ENCODE measurements at places on chromosomes 12 and 14.

GRCh38 chr14:77503138-77503537 is 4.5 kb upstream of the ISM2 start:
- peaks cover 5% of the 10 kb centered on the region for H3K4me1 ChIP-seq
- peaks cover 4% of the 10 kb centered on the region for H3K36me3 ChIP-seq
- no peak overlapping the region for H3K4me3 ChIP-seq
- no peak for DNase-seq
- H3K27ac ChIP-seq = no peak overlapping the region

GRCh38 chr14:101373690-101374295 is 187.5 kb upstream of the DIO3 start:
- no peak for DNase-seq
- H3K36me3 ChIP-seq = no peaks in the 10 kb centered on the region
- H3K4me1 ChIP-seq = no peaks in the 10 kb centered on the region
- H3K27ac ChIP-seq = no peak overlapping the region
- H3K4me3 ChIP-seq = no peak overlapping the region
- H3K27me3 ChIP-seq = no peaks in the 10 kb centered on the region

DNA sequence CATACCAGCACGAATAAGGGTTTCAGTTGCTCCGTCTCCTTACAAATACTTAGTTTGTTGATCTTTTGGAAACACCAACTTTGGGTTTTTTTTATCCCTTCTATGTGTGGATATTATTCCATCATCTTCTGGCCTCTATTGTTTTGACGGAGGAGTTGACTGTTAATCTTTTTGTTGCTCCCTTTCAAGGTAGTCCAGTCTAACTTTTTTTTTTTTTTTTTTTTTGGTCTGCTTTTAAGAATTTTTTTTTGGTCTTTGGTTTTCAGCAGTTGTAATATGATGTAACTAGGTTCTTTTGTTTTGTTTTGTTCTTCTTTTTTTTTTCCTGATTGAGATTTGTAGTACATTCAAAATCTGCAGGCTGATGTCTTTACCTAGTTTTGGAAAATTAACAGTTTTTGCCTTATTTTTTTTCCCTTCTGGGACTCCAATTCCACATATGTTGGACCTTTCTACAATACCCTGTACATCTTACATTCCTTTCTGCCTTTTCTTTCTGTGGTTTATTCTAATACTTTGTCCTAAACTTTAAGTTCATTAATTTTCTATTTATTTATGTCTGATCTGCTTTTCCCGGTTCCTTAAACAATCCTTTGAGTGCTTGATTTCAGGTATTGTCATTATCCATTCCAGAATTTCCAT is 54.9 kb downstream of the DNAH10 start:
- DNase-seq = no peak
- H3K4me1 ChIP-seq = no peaks in the 10 kb centered on the region
- no peak overlapping the region for H3K27ac ChIP-seq
- H3K36me3 ChIP-seq = no peaks in the 10 kb centered on the region

- no peak overlapping the region for H3K4me3 ChIP-seq
- H3K27me3 ChIP-seq = no peaks in the 10 kb centered on the region
- peaks cover 8% of the 10 kb centered on the region for H3K4me1 ChIP-seq
- H3K36me3 ChIP-seq = no peaks in the 10 kb centered on the region
- H3K27ac ChIP-seq = peak overlapping the region; percentile 3
Observed at GRCh38 chr14:101834800-101835547, 73.5 kb downstream of the PPP2R5C start.

DNA sequence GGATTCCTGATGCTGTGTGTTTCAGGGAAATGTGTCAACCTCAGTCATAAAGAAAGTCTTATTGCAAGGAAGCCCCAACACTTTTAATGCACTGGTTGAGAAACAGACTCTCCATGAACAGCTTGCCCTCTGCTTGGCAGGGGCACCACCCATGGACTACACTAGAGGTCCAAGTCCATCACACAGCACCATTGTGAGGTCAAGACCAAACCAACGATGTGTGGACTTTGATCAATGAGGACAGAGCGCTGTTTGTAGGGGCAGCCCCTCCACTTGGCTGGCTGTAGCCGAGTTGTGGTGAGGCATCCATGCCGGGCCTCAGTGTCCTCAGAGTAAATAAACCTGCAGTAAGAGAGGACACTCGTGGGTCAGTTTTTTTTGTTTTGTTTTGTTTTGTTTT is 29.8 kb downstream of the ZFYVE21 start:
- no peak overlapping the region for H3K27ac ChIP-seq
- H3K4me1 ChIP-seq = no peaks in the 10 kb centered on the region
- H3K27me3 ChIP-seq = no peaks in the 10 kb centered on the region
